ENCODE measurements at places on chromosomes 16 and 17.

GRCh38 chr17:68107373-68107772, 71.8 kb downstream of the KPNA2 start:
- no peak for DNase-seq

DNA sequence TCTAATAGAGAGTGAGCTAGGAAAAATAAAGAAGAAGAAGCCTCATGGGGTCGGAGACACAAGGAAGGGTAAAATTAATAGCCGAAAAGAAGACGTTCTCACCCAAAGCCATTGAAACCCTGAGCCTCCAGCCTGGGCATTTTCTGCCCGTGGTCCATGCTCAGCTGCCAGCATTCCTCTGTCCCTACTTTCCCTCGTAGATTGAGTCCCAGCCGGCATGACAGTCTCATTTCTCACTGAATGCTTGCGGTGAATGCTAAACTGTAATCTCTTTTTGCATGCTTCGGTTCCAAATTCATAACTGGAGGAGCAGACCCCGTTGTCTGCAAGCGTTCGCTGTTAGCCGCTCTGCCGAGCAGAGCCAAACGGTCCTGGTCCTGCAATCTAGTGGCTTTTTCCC, 54.0 kb upstream of the COX10 start:
- no peak for DNase-seq

GRCh38 chr16:4383591-4384444, 12.2 kb downstream of the VASN start:
- DNase-seq = no peak

- no peak for DNase-seq
These were observed 4.7 kb downstream of the PDE6G start for GRCh38 chr17:81651692-81652091.

- peak; percentile 19 for DNase-seq
These were observed 279.4 kb upstream of the ELAC2 start for GRCh38 chr17:13297183-13297582.

GRCh38 chr17:76009969-76010661, 9.5 kb downstream of the CDK3 start:
- no peak for DNase-seq

DNA sequence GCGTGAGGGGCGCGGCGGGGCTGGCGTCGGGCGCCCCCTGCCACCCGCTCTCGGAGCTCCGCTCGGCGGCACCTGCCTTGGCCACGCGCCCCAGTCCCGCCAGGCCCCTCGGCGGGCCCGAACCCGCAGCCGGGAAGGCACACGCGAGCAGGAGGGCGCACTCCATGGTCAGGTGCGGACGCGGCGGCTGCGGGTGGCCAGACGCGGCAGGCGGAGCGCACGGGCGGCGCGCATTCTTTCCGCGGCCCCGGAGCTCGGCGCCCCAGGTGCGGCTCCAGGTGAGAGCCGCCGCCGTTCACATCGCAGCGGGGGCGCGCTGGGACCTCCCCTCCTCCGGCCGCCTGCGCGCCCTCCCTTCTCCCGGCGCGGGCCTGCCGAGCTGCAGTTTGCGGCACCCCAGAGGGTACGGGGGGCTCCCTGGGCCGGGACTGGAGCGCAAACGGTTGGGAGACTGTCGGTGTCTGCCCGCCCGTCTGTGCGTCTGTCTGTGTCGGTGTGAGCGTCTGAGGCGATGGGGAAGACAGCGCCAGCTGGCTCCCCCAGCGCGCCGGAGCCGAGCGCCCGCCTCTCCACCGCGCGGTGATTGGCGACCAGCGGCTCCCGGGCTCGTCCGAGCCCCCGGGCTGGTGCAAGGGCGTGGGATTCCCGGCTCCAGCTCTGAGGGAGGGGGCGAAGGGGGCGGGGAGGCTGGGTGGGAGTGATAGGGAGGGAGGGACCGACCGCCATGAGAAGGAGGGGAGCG, at the start of gene ADAMTS18:
Gene ADAMTS18, minus strand, starts transcription at position 505 of the 742 bp plus-strand sequence. Its CDS starts 339 bp downstream, at position 166.
- peak; percentile 52 for DNase-seq

- DNase-seq = no peak
These were observed 190.1 kb downstream of the CCDC182 start for GRCh38 chr17:57554826-57555635.

DNA sequence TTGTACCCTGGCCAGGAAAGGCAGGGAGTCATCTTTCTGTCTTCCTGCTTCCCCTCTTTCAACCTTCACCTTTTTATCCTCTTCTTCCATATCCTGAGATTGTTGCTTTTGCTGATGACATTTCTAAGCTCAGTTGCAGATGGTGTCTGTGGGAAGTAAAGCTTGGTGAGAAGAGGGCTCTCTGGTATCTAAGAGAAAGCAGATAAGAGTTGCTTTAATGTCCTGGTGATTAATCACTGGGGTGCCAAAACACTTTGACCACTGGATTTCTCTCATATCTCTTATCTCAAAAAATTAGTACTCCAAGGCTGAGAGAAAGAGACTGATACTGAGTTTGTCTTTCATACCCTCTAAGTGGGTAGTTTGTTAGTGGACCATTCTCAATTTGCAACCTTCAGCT, 71.3 kb downstream of the NEUROD2 start:
- DNase-seq = no peak

DNA sequence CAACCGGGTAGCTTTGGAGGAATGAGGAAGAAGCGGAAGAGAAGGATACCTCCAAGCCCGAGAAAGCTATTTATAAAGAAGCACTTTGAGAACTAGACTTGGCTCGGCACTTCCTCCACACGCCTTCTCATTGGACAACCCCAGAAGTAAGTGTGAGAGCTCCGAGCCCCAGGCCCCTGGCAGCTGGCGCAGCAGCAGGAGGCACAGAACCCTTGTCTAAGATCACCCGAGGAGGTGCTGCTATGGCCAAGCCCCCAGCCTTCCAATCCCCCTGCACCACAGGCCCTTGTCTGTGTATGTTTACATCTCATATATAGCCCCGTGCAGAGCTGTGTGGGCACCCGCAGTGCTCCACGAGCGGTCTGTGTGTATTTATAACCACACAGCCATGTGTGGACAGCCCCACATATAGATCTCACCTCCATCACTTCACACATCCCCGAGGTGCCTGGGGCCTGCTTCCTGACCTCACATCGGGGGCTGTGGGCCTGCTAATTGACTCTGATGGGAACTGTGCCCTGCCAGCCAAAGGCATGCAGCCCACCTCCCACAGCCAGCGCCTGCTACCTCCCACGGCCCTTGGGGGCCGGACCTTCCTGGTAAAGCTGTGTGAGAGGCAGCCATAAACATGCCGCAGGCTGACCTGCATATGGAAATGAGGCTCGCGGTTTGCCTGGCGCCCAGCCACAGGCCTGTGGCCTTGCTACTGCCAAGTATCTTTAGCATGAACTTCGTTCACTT, 96.1 kb downstream of the C17orf67 start:
- DNase-seq = no peak

GRCh38 chr16:81718637-81719036, 60.5 kb upstream of the PLCG2 start:
- DNase-seq = no peak

- DNase-seq = peak; percentile 49
These were observed 17.3 kb upstream of the EEF2K start for GRCh38 chr16:22188595-22189442.

- DNase-seq = peak; percentile 32
These were observed 35.9 kb downstream of the CBFA2T3 start for GRCh38 chr16:88940862-88941817.

DNA sequence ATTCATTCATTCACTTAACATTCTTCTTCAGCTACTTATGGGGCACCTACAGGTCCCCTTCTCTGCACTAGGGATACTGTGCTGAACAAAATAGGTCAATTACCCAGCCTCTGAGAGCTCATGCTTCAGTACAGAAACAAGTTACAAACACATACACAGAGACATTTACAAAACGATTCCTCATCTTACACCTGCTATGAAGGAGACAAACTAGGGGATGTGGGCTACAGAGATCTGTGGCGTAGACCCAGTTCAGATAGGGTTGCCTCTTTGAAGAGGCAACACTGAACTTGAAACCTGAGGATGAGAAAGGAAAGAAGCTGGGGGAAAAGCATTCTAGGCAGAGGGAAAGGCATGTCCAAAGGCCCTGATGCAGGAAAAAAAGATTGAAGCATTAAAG, 5.2 kb downstream of the IL21R start:
- no peak for DNase-seq

DNA sequence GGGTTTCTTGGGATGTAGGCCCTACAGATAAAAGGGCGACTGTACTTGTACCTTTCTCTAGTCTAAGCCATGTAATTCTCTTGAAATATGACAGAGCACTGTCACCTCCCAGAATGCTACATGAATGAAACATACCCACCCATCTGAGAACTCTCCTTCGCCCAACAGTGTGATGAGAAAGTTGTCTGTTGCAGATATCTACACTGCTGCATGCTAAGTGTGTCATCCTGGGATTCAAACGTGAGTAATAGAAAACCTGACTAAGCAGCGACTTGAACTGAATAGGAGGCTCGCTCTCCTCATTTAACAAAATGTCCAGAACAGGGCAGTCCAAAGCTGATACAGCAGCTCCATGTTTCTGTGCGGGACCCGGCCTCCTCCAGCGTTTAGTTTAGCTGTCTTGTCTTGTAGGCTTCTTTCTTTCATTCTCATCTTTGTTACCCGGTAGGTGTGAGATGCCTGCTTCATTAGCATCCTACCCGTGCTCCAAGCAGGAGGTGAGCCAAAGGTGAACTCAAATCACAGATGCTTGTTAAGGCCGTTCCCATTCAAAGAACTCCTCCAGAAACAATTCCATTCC, 211.9 kb downstream of the PRKCA start:
- no peak for DNase-seq

GRCh38 chr17:19460700-19461099, 49.7 kb downstream of the RNF112 start:
- no peak for DNase-seq

GRCh38 chr17:48062273-48062672, 14.1 kb downstream of the NFE2L1 start:
- no peak for DNase-seq

- DNase-seq = no peak
These were observed 31.8 kb downstream of the ANKRD11 start for GRCh38 chr16:89458551-89458950.

GRCh38 chr16:49495596-49496355, 122.2 kb downstream of the C16orf78 start:
- DNase-seq = no peak

DNA sequence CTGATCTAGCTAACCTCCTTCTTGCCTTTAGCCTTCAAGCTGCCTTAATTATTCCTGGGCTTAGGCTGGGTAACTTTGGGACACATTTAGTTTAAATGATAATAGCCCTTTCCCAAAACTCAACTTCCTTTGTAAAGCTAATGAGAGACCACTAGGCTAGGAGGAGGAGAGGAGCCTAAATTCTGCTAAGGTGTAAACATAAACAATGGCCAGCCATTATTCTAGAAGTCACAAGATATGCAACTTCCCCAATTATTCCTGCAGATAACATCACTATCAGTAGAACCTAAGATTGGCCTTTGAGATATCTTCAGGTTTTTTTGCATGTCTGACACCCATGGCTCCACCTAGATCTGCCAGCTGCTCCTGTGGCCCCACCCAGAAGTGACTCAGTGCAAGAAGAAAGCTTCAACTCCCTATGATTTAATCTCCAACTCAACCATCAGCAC, 131.2 kb upstream of the FAM20A start:
- no peak for DNase-seq

DNA sequence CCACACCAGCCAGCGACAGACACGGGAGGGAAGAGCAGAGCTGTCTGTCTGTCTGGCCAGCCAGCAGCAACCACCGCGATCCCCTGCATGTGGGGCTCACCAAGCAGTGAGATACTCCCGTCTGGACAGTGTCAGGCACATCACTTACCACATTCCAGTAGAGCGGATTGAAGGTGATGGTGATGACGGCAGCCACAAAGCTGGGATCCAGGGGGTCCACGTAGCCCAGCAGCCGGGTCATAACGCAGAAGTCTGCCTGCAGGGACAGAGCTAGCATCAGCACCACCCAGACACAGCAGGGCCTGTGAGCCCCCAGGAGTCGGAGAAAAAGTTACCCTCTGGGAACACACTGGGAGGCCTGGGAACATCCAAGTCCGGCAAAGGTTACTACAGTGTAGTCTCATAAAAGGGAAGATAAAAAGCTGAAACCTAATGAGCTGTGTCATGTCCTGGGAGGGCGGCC, 14.7 kb downstream of the PEMT start:
- no peak for DNase-seq

DNA sequence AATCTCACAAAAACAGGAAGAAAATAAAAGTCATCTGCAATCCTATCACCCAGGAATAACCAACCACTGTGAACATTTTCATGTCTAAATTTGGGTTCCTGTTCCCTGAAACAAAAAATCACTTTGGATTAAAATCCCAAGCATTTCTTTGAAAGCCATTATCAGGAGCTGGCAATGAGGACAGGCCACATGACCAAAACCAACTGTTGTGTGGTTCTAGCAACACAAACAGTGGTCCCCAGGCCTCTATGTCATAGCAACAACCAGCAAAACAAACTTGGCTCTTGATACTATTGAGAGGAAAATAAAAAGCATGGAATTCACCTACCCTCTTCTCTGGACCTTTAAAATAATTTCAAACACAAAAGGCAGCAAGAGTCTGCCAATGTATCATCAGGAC, 252.5 kb downstream of the SLC39A11 start:
- DNase-seq = no peak

DNA sequence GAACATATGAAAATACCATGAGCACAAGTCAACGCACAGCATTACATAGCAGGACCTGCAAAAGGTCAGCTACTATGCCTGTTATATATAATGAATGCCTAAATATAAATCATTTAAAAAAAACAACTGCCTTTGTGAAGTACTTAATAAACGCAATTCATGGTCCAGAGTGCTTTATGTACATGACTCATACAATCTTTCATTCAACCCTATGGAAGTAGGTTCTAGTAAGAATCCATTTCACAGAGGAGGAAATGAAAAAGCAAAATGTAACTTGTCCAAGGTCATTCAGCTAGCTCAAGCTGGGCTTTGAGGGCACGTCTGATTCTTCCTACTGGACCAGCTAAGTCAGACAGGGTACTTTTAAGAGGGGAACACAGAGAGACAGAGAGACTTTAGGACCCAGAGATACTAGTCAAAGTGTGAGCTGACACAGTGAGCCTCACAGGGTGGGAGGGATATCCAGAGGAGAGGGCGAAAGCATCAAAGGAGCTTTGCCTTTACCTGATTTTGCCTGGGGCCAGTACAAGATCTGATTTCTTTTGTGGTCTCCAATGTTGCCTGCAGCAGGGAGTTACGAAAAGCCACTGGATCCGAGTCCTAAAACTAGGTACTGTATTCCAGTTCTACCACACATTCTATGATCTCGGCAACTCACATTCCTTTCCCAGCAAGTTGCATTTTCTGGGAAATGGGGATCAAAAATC, 83.4 kb upstream of the ZFHX3 start:
- no peak for DNase-seq

DNA sequence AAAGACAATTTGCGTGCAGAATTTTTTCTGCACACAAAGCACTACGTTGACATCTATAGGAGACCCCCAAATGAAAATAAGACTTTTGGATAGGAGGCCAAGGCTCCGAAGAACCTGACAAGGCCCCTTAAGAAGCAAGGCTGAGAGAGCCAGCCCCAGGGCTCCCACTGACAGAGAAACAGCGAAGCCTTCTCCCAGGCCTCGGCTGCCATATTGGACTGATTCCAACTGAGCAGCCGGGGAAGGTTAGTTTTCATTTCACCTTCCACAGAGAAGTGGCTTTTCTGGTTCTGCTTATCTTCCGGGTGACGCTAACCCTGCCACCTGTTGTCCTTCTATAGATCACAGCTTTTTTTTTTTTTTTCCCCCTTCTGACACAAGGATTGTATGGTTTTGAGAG, 356.7 kb downstream of the SOX9 start:
- DNase-seq = peak; percentile 49
